Body of pancreas (tissue), 4 donors: ENCODE measurements at places on chromosomes 1 and 21. TPM values are rescaled to one million over a fixed set of nuclear protein-coding genes. Genes with fewer than 3 reads are reported as not detected.

Gene AADACL4
- not detected for total RNA-seq

Gene ADAMTS4
- total RNA-seq, result 7.9 TPM

Gene SZRD1
- 29.8 TPM for total RNA-seq

Gene NES
- 12.2 TPM for total RNA-seq

Gene NEXN
- 7.5 TPM for total RNA-seq

Gene TLR5
- 8.2 TPM for total RNA-seq

Gene GJA8
- not detected for total RNA-seq

Gene MPC2
- total RNA-seq, result 21.5 TPM

Gene TRIM67
- under 0.01 TPM for total RNA-seq

Gene TIE1
- 12.2 TPM for total RNA-seq

Gene HFM1
- 0.99 TPM for total RNA-seq

Gene TAS1R1
- total RNA-seq, result not detected

GRCh38 chr1:112743174-112744008, 28.3 kb upstream of the PPM1J start:
- H3K27me3 ChIP-seq, result peaks cover 14% of the 10 kb centered on the region
- H3K4me3 ChIP-seq, result no peak overlapping the region
- H3K4me1 ChIP-seq, result peaks cover 9% of the 10 kb centered on the region
- no peak for DNase-seq
- no peaks in the 10 kb centered on the region for H3K36me3 ChIP-seq
- H3K27ac ChIP-seq, result no peak overlapping the region

DNA sequence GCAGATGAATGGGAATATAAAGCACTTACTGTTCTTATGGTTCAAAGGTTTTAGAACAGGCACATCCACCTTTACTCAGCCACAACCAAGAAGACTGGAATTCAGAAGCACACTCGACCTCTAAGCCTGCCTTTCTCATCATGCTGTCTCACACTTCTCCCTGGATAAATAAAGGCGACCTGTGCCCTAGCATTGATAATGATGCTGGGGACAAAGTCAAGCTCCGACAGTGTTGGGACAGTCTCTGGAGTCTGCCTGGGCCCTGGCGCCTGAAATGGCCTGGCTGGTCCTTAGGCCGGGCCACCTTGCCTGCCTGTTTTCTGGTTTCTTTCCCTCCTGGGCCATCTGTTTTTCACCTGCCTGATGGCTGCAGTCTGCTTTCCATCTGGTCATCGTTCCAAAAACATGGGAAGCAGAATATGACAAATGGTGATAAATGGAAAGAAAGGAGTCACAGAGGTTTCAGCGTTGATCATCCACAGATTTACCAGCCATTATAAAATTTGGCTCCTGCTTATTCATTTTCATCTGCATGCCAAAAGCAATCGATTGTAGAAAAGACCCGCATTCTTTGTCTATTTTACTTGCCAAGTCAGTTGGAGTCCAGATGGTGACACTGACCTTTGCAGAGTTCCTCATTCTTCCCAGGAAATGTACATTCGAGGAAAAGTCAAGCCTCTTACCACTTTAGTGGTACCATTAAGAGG, 91.2 kb upstream of the KCNJ15 start:
- H3K36me3 ChIP-seq, result no peaks in the 10 kb centered on the region
- H3K27me3 ChIP-seq, result no peaks in the 10 kb centered on the region
- H3K4me3 ChIP-seq, result no peak overlapping the region
- H3K27ac ChIP-seq, result no peak overlapping the region
- DNase-seq, result no peak

- H3K36me3 ChIP-seq, result no peaks in the 10 kb centered on the region
- H3K27me3 ChIP-seq, result no peaks in the 10 kb centered on the region
- no peak overlapping the region for H3K27ac ChIP-seq
- H3K4me1 ChIP-seq, result peaks cover 13% of the 10 kb centered on the region
- H3K4me3 ChIP-seq, result no peak overlapping the region
- DNase-seq, result no peak
Measured at GRCh38 chr1:160432371-160432786, 32.0 kb downstream of the VANGL2 start.

DNA sequence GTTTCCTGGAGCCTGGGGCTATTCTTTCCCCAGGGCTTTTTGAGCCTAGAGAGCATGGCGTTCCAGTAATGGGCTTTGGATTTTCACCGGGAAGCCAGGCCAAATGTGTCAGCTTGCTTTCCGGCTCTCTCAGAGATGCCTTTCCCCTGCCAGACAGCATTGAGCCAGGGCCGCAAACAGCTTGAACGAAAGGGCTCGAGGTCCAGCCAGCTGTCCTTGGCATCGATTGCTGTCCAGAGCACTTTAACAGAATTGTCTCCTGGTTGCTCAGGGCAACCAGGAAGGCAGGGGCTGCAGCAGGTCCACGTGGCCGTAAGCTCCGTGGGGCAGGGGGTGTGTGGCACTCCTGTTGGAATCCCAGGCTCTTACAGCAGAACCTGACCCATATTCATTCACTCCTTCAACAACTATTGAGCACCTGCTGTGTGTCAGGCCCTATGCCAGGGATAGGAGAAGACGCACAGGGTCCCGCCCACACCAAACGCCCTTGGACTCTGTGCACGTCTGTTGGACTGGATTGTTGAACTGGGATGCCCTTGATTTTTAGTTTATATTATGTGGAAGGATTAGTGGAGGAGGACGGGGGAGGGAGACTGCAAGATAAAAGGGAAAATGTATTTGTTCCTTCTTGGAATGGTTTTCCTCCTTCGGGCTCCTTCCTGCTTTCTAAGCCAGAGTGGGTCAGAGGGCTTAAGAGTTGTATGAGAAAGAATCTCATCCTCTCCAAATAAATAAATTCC, 38.7 kb upstream of the EFHD2 start:
- no peaks in the 10 kb centered on the region for H3K27me3 ChIP-seq
- no peak overlapping the region for H3K4me3 ChIP-seq
- H3K36me3 ChIP-seq, result no peaks in the 10 kb centered on the region

GRCh38 chr1:172054172-172054571, 212.9 kb downstream of the DNM3 start:
- no peak overlapping the region for H3K27ac ChIP-seq
- H3K4me1 ChIP-seq, result no peaks in the 10 kb centered on the region
- no peak overlapping the region for H3K4me3 ChIP-seq
- no peak for DNase-seq

DNA sequence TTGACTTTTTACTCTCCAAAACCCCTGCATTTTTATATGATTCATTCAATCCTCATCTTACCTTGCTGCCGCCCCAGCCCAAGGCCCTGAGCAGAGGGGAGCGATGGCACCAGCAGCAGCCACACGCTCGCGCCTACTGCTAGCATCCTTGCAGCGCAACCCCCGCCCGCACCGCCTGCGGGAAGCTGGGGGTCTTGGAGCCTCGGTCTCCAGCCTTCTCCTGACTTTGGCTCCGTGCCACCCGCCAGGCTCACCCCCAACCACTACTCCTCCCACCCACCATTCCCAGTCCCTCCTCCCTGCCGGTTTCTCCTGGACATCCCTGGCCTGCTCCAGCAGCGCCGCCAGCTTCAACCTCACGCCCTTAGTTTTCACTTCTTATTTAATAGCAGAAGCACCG, 76.6 kb downstream of the RPE65 start:
- H3K4me3 ChIP-seq, result no peak overlapping the region
- no peaks in the 10 kb centered on the region for H3K36me3 ChIP-seq
- no peaks in the 10 kb centered on the region for H3K27me3 ChIP-seq
- H3K4me1 ChIP-seq, result peaks cover 4% of the 10 kb centered on the region
- no peak for DNase-seq

DNA sequence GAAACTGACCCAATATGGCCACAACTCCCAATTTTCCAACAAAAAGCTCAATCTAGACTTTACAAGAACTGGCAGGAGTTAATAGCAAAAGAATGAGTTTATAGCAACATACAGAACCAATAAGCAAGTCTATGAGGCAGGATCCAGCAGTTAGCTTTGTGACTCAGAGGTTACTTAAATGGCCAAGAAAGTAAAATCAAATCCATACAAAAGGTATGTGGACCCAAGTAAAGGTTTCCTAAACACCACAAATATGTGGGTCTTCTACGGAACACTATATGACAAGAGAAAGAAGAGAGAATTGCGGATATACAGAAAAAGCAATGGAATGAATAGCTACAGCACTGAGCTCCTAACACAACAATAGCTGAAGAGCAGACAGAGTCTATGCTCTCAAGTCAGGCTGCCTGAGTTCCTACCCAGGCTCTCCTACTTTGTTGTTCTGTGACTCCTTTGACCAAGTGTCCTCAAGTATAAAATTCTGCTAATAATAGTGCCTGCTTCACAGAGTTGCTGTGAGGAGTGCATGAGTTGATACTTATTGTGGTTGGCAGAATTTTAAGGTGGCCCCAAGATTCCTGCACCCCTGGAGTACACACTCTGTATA, 204.3 kb downstream of the SMYD3 start:
- H3K27ac ChIP-seq, result no peak overlapping the region
- H3K4me1 ChIP-seq, result peaks cover 16% of the 10 kb centered on the region
- DNase-seq, result no peak
- H3K4me3 ChIP-seq, result no peak overlapping the region
- no peaks in the 10 kb centered on the region for H3K27me3 ChIP-seq
- H3K36me3 ChIP-seq, result no peaks in the 10 kb centered on the region

GRCh38 chr1:47849591-47850261, 147.5 kb downstream of the TRABD2B start:
- DNase-seq, result no peak
- no peaks in the 10 kb centered on the region for H3K36me3 ChIP-seq
- no peaks in the 10 kb centered on the region for H3K4me1 ChIP-seq
- H3K27ac ChIP-seq, result no peak overlapping the region

DNA sequence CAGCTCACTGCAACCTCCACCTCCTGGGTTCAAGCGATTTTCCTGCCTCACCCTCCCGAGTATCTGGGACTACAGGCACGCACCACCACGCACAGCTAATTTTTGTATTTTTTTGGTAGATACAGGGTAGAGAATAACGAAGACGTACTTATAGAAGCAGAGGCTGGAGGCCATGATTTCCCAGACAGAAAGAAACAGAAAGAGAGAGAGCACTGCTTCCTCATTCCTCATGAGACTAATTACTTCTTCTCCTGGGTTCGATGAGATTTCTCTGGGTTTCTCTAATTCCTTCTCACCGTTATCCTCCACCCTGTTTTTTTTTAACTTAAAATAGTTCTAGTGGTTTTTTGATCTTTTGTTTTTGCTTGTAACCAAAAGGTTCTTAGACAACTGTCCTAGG, 23.4 kb upstream of the PTP4A2 start:
- H3K4me1 ChIP-seq, result peaks cover 3% of the 10 kb centered on the region
- H3K27me3 ChIP-seq, result no peaks in the 10 kb centered on the region
- DNase-seq, result no peak
- H3K4me3 ChIP-seq, result no peak overlapping the region
- no peaks in the 10 kb centered on the region for H3K36me3 ChIP-seq

GRCh38 chr21:45179568-45180245, 105.3 kb downstream of the ADARB1 start:
- peaks cover under 1% of the 10 kb centered on the region for H3K36me3 ChIP-seq
- DNase-seq, result no peak
- H3K27ac ChIP-seq, result no peak overlapping the region
- no peak overlapping the region for H3K4me3 ChIP-seq
- no peaks in the 10 kb centered on the region for H3K4me1 ChIP-seq

- H3K27me3 ChIP-seq, result no peaks in the 10 kb centered on the region
- DNase-seq, result no peak
- no peak overlapping the region for H3K27ac ChIP-seq
- H3K36me3 ChIP-seq, result no peaks in the 10 kb centered on the region
- no peaks in the 10 kb centered on the region for H3K4me1 ChIP-seq
Measured at GRCh38 chr1:176790786-176791185, 327.8 kb downstream of the PAPPA2 start.

DNA sequence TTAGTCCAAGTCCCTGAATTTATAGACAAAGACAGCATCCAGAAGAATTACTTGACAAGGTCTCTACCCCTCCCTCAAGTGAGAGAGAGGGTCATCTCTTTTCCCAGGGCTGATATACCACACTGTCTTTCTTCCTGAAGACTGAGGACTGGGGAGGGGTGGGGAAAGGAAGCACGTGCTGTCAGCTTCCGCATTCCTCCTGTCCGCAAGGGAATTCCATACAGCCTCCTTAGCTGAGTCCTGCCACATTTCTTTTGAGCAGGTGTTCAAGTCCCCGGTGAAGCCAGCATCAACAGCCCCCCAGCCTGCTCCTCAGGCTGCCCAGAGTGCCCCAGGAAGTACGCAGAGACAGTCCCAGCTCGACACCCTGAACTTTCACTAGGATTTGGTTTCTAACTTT, 34.2 kb downstream of the PCAT6 start:
- no peak overlapping the region for H3K27ac ChIP-seq
- H3K36me3 ChIP-seq, result no peaks in the 10 kb centered on the region
- H3K27me3 ChIP-seq, result no peaks in the 10 kb centered on the region
- H3K4me3 ChIP-seq, result no peak overlapping the region
- DNase-seq, result no peak

GRCh38 chr1:40535732-40536131, 4.3 kb downstream of the ZNF684 start:
- H3K4me3 ChIP-seq, result no peak overlapping the region
- H3K27ac ChIP-seq, result no peak overlapping the region
- DNase-seq, result no peak

GRCh38 chr1:15246960-15247614, at the start of gene FHAD1:
FHAD1 (plus strand) TSS chr1:15247223; CDS start chr1:15251785, 4,562 bp downstream.
- H3K4me1 ChIP-seq, result peaks cover 13% of the 10 kb centered on the region
- H3K27me3 ChIP-seq, result no peaks in the 10 kb centered on the region
- H3K4me3 ChIP-seq, result peak within 1 kb of the TSS; percentile 12
- no peaks in the 10 kb centered on the region for H3K36me3 ChIP-seq
- H3K27ac ChIP-seq, result no peak within 1 kb of the TSS
- peak; percentile 80 for DNase-seq

GRCh38 chr21:34830386-34831170, 161.8 kb downstream of the CLIC6 start:
- no peaks in the 10 kb centered on the region for H3K27me3 ChIP-seq
- H3K4me3 ChIP-seq, result no peak overlapping the region
- H3K27ac ChIP-seq, result no peak overlapping the region
- DNase-seq, result no peak
- H3K4me1 ChIP-seq, result peaks cover 16% of the 10 kb centered on the region

GRCh38 chr1:204319027-204319426, 40.7 kb downstream of the PLEKHA6 start:
- H3K27ac ChIP-seq, result no peak overlapping the region
- no peaks in the 10 kb centered on the region for H3K36me3 ChIP-seq
- H3K27me3 ChIP-seq, result no peaks in the 10 kb centered on the region
- DNase-seq, result no peak

- H3K27me3 ChIP-seq, result no peaks in the 10 kb centered on the region
- DNase-seq, result no peak
- H3K4me1 ChIP-seq, result no peaks in the 10 kb centered on the region
- no peaks in the 10 kb centered on the region for H3K36me3 ChIP-seq
Measured at GRCh38 chr21:38569733-38570132, 71.5 kb upstream of the ERG start.
